ENCODE measurements at places on chromosomes 11 and 22.

DNA sequence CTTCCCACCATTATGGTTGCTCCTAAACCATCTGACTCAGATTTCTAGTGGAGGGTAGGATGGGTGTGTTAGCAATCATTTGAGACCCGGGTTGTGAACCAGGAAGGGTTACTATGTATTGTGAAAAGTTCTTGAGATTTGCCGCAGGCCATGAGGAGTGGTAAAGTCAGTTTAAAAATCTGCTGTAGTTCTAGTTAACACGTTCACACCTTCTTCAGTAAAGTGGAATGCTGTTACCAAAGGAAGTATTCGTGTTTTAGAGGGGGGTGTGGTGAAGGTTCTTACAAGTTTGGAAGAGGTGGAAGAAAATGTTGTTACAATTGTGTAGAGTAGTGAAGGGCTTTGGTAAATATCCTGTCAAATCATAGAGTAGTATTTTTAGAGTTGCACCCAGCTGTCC is 2.6 kb downstream of the MTMR3 start:
- no peak for DNase-seq

DNA sequence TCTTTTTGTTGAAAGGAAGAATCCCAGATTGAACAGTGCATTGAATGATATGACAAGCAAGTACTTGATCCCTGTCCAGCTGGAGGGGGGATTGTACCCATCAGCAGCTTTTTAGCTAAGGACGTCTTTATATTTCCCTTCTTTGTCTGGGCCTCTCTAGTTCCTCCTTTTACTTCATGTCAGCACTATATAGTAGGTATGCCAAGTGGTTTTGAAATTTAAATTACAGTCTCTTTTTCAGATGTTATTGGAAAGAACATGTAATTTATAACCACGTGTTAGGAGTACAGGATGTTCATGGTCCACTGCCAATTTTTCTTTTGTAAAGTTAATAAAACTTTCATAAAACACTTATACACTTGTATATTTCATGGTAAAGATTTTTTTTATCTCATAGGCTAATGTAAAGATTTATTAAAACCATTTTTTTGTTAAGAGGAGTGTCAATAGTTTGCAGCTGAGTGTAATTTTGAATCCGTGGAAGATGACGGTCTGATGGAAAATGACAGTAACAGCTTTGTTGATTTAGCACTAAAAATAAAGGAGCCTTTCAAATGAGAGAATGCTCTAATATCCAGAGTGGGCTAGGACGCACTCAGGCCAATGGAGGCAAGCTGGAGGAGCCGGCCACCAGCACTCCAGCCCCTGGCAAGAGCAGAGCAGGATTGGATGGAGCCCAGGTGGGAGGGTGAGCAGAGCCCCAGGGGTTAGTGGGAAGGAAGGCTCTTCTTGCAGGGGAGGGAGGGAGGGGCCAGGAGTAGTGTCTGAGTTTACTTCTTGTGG is 488.3 kb downstream of the INSC start:
- no peak for DNase-seq

GRCh38 chr11:131868629-131869507 is 498.5 kb downstream of the NTM start:
- peak; percentile 11 for DNase-seq

DNA sequence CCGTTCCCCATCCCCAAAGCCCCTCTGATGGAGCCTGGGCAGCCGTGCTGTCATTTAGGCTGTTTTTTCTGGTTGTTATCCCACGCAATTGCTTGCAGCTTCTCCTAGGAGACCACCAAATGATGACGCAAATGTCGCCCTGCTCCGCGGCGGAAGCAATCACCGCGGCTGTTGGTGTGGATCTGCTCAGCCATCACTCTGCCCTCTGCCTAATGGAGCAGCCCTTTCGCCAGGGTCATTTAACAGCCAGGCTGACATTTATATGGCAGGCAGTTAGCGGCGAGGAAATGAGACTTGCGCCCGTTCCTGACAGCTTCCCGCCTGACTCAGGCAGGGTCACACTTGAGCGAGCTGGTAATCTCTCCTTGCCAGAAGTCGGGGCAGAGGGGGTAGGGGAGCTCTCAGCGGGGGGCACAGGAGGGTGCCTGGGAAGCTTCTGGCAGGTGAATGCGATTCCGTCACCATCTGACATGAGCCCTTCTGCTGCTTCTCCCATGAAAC is 97.9 kb upstream of the RTL6 start:
- DNase-seq: no peak

DNA sequence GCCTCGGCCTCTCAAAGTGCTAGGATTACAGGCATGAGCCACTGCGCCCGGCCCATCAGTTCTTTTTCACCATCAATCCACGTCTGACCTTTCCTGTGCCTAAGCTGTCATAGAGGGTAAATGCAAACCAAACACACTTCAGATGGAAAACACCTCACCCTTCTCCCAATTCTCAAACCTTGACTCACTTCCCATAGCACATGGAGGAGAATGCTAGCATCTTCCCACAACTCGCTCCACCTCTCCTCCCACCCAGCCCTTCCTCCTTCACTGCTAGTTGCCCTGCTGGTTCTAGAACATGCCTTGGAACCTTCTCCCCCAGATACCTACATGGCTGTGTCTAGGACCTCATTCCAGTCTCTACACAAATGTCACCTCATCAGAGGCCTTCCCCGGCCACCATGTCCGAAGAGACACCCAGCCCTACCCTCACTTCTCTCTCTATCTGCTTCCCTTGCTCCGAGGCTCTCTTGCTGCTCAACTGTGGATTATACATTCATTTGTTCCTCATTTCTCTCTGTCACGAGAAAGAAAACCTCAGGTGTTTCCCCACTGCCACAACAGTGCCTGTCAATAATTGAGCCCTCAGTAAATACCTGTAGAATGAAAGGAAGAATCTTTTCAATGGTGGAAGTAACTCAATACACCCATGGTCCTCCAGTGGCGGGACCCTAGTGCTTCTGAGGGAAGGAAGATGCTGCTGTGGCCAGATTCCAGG is 21.3 kb upstream of the NCF4 start:
- DNase-seq: no peak

GRCh38 chr22:26892166-26893041 is 235.0 kb downstream of the MIAT start:
- DNase-seq: peak; percentile 37

- no peak for DNase-seq
Measured at GRCh38 chr11:118909619-118910308, 16.0 kb downstream of the BCL9L start.

- no peak for DNase-seq
Measured at GRCh38 chr11:33774736-33775466, 581 bp upstream of the FBXO3 start.

- peak; percentile 93 for DNase-seq
Measured at GRCh38 chr22:19447330-19448075, at the start of gene C22orf39. Gene C22orf39 (minus strand): TSS chr22:19447711. CDS start chr22:19447688, 23 bp downstream.

- peak; percentile 77 for DNase-seq
Measured at GRCh38 chr22:50308597-50308935, 1.1 kb upstream of the PLXNB2 start.

- DNase-seq: no peak
Measured at GRCh38 chr11:71305451-71306125, 53.2 kb upstream of the SHANK2 start.

DNA sequence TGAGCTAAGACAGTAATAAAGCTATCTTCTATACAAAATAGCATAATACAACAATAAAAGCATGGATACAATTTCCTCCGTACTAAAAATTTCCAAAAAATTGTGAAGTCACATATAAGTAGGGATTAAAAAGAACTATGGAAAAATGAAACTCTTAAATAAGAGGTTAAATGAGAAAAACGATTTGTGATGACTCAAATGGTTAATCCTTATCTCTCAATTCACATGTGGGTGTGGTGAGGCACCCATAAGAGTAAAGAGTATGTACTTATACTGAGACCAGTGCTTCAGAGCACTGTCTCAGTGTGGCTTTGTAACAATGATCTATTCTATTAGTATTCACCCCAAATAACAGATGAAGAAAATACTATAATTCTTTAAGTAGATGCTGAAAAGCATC is 25.0 kb upstream of the CCDC34 start:
- no peak for DNase-seq

- DNase-seq: no peak
Measured at GRCh38 chr11:94873916-94874540, 99.3 kb downstream of the CWC15 start.

DNA sequence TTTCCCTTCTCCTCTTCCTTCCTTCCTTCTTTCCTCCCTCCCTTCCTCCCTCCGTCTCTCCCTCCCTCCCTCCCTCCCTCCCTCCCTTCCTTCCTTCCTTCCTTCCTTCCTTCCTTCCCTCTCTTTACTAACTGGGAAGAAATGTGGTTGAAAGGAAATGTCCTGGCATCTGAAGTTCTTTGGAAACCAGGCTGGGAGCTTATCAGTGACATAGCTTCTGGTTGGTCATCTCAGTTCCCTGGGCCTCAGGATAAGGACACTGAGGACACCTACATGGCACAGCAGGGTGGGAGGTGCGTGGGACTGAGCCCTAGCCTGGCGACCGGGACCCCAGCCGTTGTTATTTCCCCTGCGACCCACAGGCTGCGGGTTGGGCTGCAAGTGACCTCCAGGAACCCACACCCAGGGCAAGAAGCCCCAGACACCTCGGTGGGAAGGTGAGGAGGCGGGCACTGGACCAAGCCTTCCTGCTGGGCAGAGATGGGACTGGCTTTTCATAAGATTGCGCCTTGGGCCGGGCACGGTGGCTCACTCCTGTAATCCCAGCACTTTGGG is 1486.5 kb downstream of the TBC1D22A start:
- DNase-seq: no peak

DNA sequence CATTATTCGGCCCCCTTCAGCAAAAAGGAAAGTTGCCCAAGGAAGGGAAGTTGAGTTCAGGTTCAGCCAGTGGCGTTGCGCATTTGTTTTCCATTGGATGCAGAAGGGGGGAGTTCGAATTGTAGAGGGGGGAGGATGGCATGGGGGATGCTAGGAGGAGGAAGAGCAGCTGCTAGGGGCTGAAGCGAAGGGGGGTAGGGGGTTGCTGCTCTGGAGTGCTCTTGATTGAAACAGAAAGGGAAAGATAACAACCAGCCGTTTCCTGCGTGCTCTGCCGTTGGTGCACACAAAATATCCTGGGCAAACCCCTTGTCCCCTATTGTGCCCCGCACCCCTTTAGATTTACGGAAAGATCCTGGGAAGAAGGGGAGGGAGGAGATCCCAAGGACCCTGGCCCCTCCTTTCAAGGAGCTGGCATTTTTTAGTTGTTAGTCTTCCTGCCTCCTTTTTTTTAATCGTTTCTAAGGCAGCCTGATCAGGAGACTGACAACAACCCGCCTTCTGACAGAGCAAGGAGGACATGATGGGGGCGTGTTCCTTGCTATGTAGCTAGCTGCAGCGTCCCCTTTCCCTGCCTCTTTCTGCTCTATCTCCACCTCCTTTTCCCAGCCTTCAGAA is 2.1 kb downstream of the KMT2A start:
- peak; percentile 86 for DNase-seq

DNA sequence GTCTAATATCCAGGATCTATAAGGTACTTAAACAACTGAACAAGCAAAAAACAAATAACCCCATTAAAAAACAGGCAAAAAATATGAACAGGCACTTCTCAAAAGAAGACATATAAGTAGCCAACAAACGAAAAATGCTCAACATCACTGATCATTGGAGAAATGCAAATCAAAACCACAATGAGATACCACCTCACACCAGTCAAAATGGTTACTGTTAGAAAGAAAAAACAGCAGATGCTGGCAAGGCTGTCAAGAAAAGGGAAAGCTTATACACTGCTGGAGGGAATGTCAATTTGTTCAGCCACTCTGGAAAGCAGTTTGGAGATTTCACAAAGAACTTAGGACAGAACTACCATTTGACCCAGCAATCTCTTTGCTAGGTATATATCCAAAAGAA is 30.6 kb upstream of the NOX4 start:
- DNase-seq: no peak

GRCh38 chr22:23270798-23271596 is 90.7 kb downstream of the BCR start:
- no peak for DNase-seq

DNA sequence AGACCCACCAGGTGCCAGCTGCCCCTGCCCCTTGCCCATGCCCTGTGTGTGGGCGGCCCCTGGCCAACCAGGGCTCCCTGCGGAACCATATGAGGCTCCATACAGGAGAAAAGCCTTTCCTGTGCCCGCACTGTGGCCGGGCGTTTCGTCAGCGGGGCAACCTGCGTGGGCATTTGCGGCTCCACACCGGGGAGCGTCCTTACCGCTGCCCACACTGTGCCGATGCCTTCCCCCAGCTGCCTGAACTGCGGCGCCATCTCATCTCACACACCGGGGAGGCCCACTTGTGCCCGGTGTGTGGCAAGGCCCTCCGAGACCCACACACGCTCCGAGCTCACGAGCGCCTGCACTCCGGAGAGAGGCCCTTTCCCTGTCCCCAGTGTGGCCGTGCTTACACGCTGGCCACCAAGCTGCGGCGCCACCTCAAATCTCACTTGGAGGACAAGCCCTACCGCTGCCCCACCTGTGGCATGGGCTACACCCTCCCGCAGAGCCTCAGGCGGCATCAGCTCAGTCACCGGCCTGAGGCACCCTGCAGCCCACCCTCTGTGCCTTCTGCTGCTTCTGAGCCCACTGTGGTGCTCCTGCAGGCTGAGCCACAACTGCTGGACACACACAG is 4.3 kb downstream of the ZNF408 start:
- no peak for DNase-seq

DNA sequence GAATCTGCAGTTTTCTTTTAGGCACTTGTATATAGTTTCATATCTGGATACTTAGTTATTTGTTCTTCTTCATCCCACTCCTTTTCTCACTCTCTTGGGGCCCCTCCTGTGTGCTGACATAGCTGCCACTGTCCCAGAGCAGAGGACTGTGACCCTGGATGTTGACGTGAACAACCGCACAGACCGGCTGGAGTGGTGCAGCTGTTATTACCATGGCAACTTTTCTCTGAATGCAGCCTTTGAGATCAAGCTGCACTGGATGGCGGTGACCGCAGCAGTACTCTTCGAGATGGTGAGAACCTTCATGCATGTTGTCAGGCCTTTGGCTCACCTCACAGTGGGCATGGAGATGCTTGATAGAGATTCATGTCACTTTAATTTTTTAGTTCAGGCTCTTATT is 50.9 kb upstream of the YWHAH start:
- DNase-seq: no peak

DNA sequence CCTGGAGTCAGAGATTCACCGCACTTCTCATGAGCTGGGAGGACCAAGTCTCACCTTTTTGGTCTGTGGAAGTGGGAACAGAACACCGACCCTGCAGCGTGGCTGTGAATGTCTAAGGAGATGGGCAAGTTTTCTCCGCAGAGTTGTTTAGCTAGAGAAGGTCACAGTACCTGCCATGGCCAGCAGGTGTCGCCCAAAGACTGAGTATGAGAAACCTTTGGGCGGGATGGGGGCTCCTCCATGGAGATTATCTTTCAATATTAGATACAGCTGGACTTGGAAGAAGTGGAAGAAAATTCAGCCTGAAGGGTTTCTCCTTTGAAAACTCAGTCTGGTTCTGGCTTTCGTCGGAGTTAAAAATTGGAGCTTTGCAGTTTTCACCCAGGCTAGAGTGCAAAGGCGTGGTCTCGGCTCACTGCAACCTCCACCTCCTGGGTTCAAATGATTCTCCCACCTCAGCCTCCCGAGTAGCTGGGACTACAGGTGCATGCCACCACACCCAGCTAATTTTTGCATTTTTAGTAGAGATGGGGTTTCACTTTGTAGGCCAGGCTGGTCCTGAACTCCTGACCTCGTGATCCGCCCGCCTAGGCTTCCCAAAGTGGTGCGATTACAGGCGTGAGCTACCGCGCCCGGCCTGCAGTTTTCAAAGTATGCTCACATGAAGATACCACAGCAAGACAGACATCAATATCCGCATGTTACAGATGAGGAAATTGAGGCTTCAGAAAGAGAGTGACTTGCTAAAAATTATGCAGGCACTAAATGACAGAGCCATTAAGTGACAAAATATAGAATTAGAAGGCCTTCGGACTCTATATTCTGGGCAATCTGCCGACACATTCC is 10.7 kb upstream of the DSCAML1 start:
- peak; percentile 57 for DNase-seq

Measured in fibroblast of skin of back (primary cell).